Activated CD8-positive, alpha-beta T cell treated with anti-CD3 and anti-CD28 coated beads for 36 hours (primary cell): ENCODE measurements at places on chromosomes 12 and 14.
A peak's percentile ranks its signal among the peaks of the same experiment; 100 is the strongest.

DNA sequence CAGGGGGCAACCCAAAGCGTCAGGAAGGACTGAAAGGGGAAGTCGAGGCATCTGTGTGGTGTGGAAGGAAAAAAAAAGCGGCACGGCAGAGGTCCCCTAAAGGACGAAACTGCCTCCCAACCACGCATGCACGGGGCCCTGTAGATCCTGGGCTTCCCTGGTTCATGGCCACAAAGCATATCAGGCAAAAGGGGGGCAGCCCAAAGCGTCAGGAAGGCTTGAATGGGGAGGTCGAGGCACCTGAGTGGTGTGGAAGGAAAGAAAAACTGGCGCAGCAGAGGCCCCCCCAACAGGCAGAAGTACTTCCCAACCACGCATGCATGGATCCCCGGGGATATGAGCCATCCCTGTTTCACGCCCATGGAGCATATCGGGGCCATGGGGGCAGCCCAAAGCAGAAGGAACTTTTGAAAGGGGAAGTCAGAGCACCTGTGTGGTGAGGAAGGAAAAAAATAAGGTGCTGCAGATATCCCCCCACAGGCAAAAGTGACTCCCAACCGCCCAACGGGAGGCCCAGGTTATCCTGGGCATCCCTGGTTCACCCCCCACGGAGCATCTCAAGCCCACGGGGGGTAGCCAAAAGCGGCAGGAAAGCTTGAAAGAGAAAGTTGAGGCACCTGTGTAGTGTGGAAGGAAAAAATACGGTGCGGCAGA lies 581.2 kb downstream of the ALG10 start:
- DNase-seq: no peak

DNA sequence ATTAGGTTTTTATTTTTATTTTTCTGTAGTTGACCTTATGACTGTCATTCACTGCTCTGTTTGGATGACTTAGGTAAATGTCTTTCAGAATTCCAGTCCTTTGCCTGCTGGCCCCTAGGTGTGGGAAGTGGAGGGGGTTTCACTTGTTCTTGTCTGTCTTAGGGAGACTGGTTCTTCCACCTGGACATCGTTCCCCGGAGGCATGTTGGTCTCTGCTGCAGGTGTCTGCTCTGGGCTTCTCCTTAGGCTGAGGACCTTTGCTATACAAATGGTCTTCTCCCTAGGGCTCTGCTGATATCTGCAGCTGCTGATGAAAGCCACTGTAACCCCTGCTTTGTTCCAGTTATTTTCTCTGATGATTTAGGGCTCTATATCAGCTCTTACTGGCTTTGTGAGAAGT lies 97.1 kb downstream of the OTOGL start:
- DNase-seq: no peak

GRCh38 chr12:56631790-56632700 lies 1.9 kb upstream of the BAZ2A start:
- peak; percentile 76 for DNase-seq

DNA sequence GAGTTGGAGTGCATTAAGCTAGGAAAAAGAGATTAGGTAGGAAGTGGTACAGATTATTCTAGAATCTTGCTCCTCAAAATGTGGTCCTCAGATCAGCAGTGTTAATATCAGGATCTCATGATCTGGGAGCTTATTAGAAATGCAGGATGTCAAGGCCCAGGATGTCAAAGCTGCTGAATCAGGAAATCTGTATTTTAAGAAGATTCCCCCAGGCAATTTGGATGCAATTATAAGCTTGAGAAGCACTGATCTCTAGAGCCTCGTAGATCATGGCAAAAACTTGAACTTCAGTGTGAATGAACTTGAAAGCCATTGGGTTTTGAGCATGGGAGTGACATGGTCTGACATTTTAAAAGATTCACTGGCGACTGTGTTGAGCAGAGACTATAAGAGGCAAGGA lies 6.6 kb downstream of the NCAPD2 start:
- no peak for DNase-seq

GRCh38 chr14:55094292-55095157 lies 34.5 kb upstream of the LGALS3 start:
- DNase-seq: no peak

DNA sequence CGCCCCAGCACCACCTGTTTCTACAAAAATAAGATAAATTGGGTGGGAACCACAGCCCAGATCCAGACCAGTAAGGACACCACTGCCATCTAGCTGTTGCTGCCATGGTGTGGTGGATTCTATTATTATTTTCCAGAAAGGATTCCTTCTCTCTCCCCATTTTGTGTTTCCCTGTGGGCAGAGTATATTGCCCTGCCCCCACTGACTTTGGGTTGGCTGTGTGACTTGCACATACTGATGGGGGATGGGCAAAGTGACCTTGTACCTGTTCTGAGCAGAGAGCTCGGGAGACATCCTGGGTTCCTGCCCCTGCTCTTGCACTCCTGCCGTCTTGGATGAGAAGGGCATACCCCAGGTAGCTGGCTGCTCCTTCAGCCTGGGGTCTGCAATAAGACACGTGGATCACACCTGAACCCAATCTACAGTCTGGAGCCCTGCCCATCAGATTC lies 24.3 kb downstream of the MOAP1 start:
- DNase-seq: peak; percentile 38
